ENCODE measurements at places on chromosomes 16 and 17. TPM values are rescaled to one million over a fixed set of nuclear protein-coding genes. Genes with fewer than 3 reads are reported as not detected.

GRCh38 chr17:19644493-19645210, 3.9 kb upstream of the ALDH3A2 start:
- H3K27me3 ChIP-seq, result no peaks in the 10 kb centered on the region
- DNase-seq, result no peak
- no peaks in the 10 kb centered on the region for H3K36me3 ChIP-seq
- peaks cover 28% of the 10 kb centered on the region for H3K4me1 ChIP-seq
- H3K27ac ChIP-seq, result no peak overlapping the region

DNA sequence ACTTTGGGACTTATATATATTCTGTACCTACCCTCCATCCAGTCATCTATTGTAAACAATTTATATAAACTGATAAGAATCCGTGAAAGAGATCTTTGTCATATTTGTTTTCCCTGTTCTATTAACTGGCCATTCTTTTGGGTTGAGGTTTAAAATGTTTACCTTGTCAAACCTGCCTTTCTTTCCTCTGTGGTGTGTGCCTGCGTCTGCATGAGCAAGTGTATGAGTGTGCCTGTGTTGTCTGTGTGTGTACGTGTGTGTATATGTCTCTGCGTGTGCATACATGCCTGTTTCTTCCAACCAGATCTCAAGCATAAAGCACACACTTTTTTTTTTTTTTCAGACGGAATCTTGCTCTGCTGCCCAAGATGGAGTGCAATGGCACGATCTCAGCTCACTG, 201.5 kb downstream of the C16orf95 start:
- H3K27ac ChIP-seq, result no peak overlapping the region
- peaks cover 4% of the 10 kb centered on the region for H3K27me3 ChIP-seq
- H3K4me1 ChIP-seq, result no peaks in the 10 kb centered on the region
- H3K4me3 ChIP-seq, result no peak overlapping the region
- DNase-seq, result no peak

DNA sequence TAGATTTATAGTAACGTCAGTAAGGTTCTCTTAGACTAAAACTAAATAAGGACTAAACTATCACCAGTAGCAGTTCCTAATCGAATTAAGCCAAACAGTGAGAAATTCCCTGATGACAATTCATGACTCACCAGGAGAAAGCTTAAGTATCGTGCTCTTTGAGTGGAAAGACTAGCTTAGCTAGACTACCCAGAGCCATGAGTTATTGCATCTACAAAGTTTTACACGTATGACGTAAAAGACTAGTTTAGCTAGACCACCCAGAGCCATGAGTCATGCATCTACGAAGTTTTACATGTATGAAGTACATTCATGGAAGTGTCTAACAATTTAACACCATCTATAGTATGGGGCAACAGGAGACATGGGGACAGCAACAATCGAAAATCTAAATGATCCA, 36.6 kb downstream of the UBE2G1 start:
- H3K4me1 ChIP-seq, result peaks cover 54% of the 10 kb centered on the region
- no peak overlapping the region for H3K27ac ChIP-seq
- H3K27me3 ChIP-seq, result no peaks in the 10 kb centered on the region
- H3K36me3 ChIP-seq, result peaks cover 34% of the 10 kb centered on the region

GRCh38 chr17:10646392-10646990, 10.6 kb downstream of the MYH3 start:
- H3K36me3 ChIP-seq, result peaks cover 18% of the 10 kb centered on the region
- no peak overlapping the region for H3K4me3 ChIP-seq
- peak; percentile 85 for DNase-seq
- no peak overlapping the region for H3K27ac ChIP-seq
- H3K27me3 ChIP-seq, result no peaks in the 10 kb centered on the region

DNA sequence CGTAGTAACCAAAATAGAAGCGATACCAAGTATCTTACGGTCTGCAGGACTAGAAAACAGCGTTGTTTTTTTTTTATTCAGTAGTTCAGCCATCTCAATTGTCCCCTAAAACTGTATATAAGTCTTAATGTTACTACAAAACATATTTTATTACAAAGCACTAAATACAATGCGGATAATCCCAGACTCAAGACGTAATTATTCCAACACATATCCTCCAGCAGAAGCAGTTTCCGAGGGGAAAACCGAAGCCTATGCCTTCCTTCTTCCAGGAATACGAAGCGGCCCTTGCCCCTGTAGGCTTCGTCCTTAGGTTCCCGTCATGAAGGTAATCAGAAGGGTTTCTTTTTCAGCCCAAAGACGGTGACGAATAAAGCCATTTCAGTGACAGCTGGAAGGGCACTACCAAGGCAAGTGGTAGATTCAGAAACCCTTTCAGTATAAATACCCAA, 2.3 kb downstream of the TMEM107 start:
- peak overlapping the region; percentile 69 for H3K4me3 ChIP-seq
- H3K27ac ChIP-seq, result peak overlapping the region; percentile 100
- peaks cover 4% of the 10 kb centered on the region for H3K36me3 ChIP-seq
- peaks cover 4% of the 10 kb centered on the region for H3K27me3 ChIP-seq
- DNase-seq, result no peak
- peaks cover 37% of the 10 kb centered on the region for H3K4me1 ChIP-seq

- DNase-seq, result no peak
- no peaks in the 10 kb centered on the region for H3K36me3 ChIP-seq
- H3K4me1 ChIP-seq, result no peaks in the 10 kb centered on the region
- no peak overlapping the region for H3K27ac ChIP-seq
- no peaks in the 10 kb centered on the region for H3K27me3 ChIP-seq
- no peak overlapping the region for H3K4me3 ChIP-seq
These were observed 32.4 kb downstream of the MXRA7 start for GRCh38 chr17:76678330-76678729.

DNA sequence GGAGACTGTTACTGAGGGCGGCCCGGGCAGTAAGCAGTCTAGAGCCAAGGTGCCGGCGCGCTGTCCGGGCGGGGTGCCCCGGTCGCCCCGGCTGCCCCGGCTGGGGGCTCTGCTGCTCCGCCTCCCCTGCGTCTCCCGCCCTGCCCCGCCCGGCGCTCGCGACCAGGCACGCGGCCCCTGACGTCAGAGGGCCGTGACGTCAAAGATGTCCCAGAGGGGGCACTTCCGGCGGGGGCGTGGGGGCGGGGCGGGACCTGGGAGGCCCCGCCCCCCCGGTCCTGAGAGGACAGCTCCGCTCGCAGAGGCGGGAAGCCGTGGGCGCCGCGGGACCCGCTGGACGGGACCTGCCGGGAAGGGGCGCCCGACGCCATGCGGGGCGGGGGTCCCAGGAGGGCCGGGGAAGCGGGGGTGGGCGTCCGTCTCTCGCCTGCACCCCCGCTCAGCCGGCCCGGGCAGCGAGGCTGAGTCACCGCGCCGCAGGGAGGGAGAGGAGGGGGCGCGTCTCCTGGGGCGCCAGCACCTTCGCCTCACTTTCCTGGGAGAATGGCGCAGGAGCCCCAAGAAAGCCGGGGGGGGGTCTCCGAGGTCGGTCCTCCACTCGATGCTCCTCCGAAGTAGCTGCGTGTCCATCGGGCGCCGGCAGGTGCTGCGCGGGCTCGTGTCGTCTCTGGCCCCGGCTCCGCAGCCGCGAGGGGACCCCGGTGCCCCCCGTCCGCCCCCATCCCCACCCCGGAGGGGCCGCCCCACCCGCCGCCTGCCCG, 4.4 kb upstream of the HIC1 start:
- H3K27me3 ChIP-seq, result peaks cover 17% of the 10 kb centered on the region
- no peak overlapping the region for H3K27ac ChIP-seq
- no peak overlapping the region for H3K4me3 ChIP-seq
- DNase-seq, result peak; percentile 59
- peaks cover 18% of the 10 kb centered on the region for H3K4me1 ChIP-seq
- no peaks in the 10 kb centered on the region for H3K36me3 ChIP-seq

- H3K4me1 ChIP-seq, result peaks cover 47% of the 10 kb centered on the region
- DNase-seq, result peak; percentile 31
- H3K4me3 ChIP-seq, result peak overlapping the region; percentile 97
- no peaks in the 10 kb centered on the region for H3K27me3 ChIP-seq
These were observed 1.0 kb downstream of the RSPRY1 start for GRCh38 chr16:57186872-57187854.

GRCh38 chr17:63455417-63455816, 9.3 kb upstream of the CYB561 start:
- no peaks in the 10 kb centered on the region for H3K27me3 ChIP-seq
- peaks cover 2% of the 10 kb centered on the region for H3K4me1 ChIP-seq
- DNase-seq, result no peak

- H3K4me1 ChIP-seq, result peaks cover 70% of the 10 kb centered on the region
- H3K4me3 ChIP-seq, result peak overlapping the region; percentile 38
- peak; percentile 89 for DNase-seq
- no peaks in the 10 kb centered on the region for H3K36me3 ChIP-seq
- H3K27ac ChIP-seq, result peak overlapping the region; percentile 84
These were observed 48.5 kb downstream of the IRF8 start for GRCh38 chr16:85947230-85948137.

DNA sequence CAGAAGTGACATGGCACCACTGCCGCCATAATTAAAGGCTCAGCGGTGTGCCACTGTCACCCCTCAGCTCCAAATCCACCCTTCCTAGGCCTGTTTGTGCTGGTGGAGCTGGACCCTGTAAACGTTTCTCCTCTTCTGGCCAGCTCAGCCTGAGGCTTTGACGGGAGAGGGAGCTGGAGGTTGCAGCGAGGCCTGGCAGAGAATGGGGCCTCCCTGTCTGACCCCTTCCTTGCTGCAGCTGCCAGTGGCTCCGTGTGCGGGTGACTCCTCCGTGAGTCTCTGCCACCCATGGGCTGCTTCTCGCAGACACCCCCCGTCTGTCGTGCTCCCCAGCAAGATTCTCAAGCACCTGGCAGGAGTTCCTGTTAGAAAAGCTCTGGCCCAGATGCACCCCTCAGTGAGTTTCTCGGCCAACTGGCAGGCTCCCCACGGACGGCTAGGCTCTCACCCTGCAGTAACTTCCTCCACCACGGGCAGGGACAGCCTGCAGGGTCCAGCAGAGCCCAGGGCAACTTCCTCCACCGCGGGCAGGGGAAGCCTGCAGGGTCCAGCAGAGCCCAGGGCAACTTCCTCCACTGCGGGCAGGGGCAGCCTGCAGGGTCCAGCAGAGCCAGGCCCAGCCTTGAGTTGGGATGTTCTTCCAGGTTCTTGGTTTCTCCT, 4.7 kb upstream of the CHMP6 start:
- DNase-seq, result no peak
- H3K4me3 ChIP-seq, result no peak overlapping the region
- no peaks in the 10 kb centered on the region for H3K36me3 ChIP-seq
- H3K27ac ChIP-seq, result no peak overlapping the region
- H3K27me3 ChIP-seq, result no peaks in the 10 kb centered on the region
- peaks cover 2% of the 10 kb centered on the region for H3K4me1 ChIP-seq

DNA sequence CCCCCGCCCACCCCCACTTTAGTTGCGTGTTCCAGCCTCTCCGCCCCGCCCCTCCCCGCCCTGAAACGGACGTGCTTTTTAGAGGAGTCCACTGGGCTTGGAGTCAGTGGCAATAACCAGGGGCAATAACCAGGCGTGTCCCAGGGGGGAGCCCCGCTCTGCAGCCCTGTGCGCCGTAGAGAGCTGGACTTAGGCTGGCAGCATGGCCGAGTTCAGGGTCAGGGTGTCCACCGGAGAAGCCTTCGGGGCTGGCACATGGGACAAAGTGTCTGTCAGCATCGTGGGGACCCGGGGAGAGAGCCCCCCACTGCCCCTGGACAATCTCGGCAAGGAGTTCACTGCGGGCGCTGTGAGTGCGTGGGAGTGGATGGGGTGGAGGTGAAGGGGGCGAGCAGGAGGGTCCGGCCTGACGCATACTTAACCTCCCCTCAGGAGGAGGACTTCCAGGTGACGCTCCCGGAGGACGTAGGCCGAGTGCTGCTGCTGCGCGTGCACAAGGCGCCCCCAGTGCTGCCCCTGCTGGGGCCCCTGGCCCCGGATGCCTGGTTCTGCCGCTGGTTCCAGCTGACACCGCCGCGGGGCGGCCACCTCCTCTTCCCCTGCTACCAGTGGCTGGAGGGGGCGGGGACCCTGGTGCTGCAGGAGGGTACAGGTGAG, at the start of gene ALOX15B:
Gene ALOX15B (plus strand): TSS at position 106 of the 657 bp plus-strand sequence. CDS start 97 bp downstream, at position 203.
- H3K4me1 ChIP-seq, result peaks cover 3% of the 10 kb centered on the region
- peaks cover 22% of the 10 kb centered on the region for H3K27me3 ChIP-seq
- no peak for DNase-seq
- no peak within 1 kb of the TSS for H3K4me3 ChIP-seq

The FOXC2 gene
- not detected for total RNA-seq

The SRL gene
- total RNA-seq, result not detected

The IRX5 gene
- not detected for total RNA-seq

The IGSF6 gene
- total RNA-seq, result not detected

The VWA3A gene
- total RNA-seq, result not detected

The MYH13 gene
- not detected for total RNA-seq

The GP1BA gene
- not detected for total RNA-seq

The SPNS2 gene
- total RNA-seq, result 1.1 TPM
